ENCODE measurements at places on chromosomes 4 and X. TPM values are rescaled to one million over a fixed set of nuclear protein-coding genes. Genes with fewer than 3 reads are reported as not detected.

The LPAR4 gene
- 10.9 TPM for total RNA-seq

The ZXDA gene
- total RNA-seq: 18.5 TPM

The PRDM8 gene
- total RNA-seq: 47.9 TPM

The NKX3-2 gene
- total RNA-seq: 0.18 TPM

The TLR7 gene
- 1.2 TPM for total RNA-seq

All from cerebellum (tissue), 4 donors.